ENCODE measurements at places on chromosomes 13 and 19.
A peak's percentile ranks its signal among the peaks of the same experiment; 100 is the strongest.

- DNase-seq = no peak
Observed at GRCh38 chr19:7715671-7716070, 13.7 kb upstream of the FCER2 start.

- DNase-seq = no peak
Observed at GRCh38 chr19:14817052-14817451, 17.9 kb downstream of the OR7A5 start.

DNA sequence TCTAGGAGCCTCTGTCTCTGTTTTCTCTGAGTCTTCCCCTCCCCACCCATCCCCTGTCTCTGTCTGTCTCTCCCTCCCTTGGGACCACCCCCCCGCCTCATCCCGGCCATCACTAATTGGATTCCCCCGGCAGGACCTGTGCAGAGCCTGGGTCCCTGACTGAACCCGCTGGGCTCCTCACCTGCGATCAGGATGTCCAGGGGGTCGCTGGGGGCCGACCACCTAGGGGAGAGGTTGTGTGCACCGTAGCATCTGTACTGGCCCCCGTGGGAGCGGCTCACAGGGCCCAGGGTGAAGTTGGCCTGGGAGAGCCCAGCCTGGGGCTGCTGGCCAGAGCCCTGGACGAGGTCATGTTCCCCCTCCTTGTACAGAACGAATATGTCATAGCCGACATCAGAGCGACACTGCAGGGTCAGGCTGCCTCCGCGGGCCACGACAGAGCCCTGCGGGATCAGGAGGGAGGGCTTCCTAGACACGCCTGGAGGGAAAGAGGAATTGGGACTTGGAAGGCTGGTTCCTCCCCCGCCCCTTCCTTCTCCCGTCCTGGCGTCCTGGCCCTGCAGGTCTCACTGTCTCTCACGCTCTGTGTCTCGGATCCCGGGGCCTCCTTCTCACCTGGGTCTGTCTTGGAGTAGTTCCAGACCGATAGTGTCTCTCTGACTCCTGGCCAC lies 1.8 kb downstream of the LILRB5 start:
- peak; percentile 65 for DNase-seq

GRCh38 chr19:35345671-35346111 lies 2.0 kb upstream of the FFAR1 start:
- DNase-seq = no peak

GRCh38 chr19:34180709-34181108 lies 8.4 kb downstream of the LSM14A start:
- no peak for DNase-seq

- peak; percentile 55 for DNase-seq
Observed at GRCh38 chr13:95604556-95604915, 40.0 kb downstream of the DZIP1 start.

DNA sequence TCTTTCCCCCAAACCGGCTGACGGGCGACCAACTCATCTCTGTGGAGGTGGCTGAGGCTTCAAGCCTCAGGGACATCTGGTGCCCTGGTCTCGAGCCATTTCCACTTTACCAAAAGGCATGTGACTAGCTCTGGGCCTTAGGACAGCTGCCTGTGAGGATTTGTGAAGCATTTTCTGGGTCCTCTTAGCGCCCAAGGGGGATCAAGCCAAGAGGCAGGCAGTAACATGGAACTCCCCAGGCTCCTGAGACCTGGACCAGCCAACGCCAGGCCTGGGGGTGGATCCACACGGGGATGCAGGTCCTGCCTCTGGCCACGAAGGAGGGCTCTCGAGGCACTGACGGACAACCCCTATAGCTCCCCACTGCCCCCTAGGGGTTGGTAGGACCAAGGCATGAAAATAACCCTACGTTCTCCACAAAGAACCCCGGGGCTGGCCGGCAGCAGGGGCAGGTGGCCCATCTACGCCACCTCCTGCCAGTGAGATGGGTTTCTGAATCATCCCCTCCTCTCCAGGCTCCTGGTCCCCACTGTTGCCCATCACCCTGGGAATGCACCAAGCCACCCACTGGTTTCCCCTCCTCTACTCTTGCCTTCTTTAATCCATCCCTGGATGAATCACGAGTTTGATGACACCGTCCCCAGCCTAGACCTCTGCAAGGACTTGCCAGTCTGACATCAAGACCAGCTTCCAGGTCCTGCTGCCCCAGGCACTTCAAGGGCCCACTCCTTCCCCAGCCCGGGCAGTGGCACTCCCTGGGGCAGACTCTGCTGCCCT lies 7.0 kb upstream of the MYDGF start:
- DNase-seq = peak; percentile 90

DNA sequence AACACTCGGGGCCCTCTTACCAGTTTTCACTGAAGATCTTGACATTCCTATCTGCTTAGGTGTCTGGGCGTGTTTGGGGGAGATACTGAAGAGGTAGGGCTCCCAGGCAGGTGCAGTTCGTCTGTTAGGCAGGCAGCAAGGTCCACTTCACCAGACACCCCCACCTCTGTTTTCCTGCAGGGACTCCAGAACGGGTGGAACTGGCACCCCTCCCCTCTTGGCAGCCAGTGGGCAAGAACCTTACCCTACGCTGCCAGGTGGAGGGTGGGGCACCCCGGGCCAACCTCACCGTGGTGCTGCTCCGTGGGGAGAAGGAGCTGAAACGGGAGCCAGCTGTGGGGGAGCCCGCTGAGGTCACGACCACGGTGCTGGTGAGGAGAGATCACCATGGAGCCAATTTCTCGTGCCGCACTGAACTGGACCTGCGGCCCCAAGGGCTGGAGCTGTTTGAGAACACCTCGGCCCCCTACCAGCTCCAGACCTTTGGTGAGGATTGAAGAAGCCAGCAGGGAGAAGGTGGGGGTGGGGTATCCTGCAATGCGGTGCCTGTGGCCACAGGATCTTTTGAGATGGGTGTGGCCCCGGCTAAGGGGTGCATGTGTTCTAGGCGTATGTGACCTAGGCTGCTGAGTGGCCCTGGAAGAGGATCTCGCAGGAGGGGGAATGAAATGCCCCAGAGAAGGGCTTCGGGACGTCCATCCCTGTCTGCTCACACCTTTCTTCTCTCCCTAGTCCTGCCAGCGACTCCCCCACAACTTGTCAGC lies 3.3 kb upstream of the ICAM4 start:
- DNase-seq = peak; percentile 54

- DNase-seq = no peak
Observed at GRCh38 chr19:21677696-21678418, 89.5 kb downstream of the ZNF100 start.

- DNase-seq = no peak
Observed at GRCh38 chr13:53198736-53199135, 170.1 kb downstream of the OLFM4 start.

DNA sequence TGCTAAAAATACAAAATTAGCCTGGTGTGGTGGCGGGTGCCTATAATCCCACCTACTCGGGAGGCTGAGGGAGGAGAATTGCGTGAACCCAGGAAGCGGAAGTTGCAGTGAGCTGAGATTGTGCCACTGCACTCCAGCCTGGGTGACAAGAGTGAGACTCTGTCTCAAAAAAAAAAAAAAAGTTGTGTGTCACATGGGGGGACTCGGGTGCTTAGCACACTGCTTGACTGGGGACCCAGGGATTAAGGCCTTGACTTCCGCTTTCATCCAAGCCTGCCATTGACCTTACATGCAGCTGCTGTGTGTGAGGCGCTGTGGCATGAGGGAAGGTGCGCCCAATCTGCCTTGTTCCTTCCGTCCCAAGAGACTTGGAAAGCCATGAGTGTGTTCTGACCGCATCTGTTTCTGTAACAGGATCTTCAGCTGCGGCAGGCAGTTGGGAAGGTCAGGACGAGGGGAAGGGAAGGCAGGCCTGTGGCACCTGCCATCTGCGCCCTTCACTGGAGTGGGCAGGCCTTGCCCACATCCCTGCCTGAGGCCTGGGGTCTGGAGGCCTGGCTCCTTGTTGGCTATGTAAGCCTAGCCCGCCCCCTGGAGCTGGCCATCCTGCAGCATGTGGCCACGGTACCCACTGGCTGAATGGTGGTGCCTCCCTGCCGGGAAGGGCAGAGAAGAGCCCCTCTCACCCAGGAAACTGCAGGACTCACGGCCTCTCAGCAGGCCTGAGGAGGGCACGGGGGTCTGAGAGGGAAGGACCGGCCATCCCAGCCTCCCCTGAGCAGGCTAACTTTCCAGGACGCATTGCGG lies 23.0 kb downstream of the PPP1R37 start:
- DNase-seq = no peak

DNA sequence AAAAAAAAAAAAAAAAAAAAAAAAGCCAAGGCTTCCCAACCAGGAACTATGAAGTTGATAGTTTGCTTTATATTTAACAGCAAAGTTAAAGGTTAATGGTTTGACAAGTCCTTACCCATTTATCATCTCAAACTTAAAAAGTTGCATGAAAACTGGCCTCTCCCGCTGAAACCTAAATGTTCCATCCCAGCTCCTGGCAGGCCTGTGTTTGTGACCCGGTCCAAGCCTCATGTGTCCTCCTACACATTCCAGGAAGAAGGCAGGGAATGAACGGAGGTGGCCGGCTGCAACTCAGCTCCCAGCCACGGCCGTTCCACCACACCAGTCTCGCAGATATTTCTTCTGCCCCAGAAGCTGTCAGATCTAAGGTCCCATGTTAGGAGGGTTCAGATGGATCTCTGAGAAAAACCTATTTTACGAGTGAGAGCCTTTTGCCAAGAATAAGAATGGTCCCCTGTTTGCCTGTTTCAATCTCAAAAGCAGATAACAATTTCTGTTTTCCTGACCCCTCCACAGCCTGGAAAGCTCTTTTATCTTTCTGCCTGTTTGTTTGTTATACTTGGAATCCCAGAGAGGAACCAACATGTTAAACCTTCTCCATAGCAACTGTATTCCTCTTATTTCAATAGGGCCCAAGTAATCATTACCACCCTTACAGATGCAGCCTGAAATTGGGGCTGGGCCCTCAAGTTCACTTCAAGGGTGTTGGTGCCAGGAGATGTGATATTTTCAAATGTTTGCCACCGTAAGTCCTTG lies 56.5 kb downstream of the KCTD12 start:
- no peak for DNase-seq

- no peak for DNase-seq
Observed at GRCh38 chr13:27259831-27260230, 8.5 kb downstream of the RPL21 start.

DNA sequence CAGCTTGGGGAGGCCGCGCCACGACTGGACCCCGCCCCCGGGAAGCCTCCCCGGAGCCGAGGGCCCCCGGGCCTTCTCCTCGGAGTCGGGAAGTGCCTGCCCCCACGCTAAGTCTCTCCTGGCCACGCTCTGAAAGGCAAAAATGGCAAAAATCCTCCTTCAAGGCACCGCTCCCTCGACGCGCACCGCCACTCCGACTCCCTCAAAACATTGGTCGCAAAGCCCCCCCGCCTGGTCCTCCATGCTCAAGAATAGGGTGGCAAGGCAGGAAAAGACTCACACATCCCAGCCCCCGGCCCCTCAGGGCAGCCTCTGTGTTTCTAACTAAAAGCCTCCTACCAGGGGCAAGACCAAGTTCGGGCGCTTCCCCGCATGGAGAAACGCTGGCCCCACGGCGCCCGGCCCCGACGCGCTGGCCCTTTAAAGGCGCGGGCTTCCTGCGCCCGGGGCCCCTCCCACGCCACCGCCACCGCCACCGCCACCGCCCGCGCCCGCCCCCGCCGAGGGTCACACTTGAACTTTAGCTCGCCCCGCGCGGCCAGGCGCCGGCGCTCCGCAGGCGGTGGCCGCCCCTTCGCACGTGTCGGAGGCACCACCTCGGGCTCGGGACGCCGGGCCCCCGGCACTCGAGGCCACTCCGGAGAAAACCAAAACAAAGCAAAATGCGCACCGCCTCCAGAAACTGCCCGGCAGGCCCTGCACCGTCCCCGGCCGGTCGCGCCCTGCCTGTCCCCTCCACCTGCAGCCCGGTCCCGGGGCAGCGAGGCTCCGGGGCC lies 1.9 kb downstream of the FOXO1 start:
- peak; percentile 93 for DNase-seq

- peak; percentile 86 for DNase-seq
Observed at GRCh38 chr19:16897856-16898161, 9.0 kb downstream of the F2RL3 start.

DNA sequence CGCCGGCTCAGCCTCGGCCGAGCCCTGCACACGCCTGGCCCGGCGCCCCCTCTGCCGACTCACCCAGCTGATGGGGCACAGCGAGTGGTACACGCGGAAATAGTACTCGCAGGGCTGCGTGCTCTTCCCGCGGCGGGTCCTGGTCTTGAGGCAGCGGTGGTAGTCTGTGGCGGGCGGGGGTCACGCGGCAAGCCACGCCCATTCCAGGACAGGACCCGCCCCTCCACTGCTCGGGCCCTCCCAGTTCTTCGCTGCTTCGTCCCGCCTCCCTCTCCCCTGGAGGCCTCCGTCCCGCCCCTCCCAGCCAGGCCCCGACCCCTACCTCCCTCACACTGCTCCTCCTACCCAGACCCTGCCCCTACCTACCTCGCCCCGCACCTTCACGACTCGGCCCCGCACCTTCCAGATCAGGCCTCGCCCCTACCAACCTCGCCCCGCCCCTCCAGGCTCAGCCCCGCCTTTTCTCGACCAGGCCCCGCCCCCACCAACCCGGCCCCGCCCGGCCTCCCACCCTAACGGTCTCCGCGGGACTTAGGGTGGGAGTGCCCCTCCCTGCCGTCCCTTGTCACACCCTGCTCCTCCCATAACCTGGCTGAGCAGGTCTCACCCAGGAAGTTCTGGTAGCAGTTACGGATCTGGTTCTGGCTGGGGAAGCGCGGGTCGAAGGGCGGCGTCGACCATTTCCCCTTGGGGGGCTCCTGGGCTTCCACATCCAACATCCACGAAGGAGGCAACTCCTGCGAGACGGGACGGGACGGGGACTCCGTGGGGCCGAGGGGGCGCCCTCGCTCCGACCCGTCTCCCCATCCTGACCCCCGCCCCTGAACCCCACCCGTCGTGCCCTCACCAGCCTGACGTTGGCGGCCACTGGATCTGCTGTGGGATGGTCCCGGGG lies 469 bp downstream of the COX6B2 start:
- peak; percentile 98 for DNase-seq

DNA sequence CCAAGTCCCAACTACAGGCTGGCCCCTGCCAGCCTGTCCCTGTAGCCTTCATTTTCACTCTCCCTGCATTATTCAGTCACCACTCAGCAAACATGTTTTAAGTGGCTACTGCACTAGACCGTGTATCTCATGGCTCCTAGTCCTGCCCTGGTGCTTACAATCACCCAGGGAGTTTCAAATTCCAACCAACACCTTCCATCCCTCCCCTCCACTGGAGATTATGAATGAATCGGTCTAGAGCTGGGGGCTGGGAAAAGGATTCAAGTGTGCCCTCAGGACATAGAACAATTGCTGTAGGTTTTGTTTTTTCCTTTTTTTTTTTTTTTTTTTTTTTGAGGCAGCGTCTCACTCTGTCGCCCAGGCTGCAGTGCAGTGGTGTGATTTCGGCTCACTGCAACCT lies 15.0 kb upstream of the TNFAIP8L1 start:
- peak; percentile 50 for DNase-seq

- DNase-seq = no peak
Observed at GRCh38 chr13:44739120-44739519, 163.0 kb upstream of the TSC22D1 start.

DNA sequence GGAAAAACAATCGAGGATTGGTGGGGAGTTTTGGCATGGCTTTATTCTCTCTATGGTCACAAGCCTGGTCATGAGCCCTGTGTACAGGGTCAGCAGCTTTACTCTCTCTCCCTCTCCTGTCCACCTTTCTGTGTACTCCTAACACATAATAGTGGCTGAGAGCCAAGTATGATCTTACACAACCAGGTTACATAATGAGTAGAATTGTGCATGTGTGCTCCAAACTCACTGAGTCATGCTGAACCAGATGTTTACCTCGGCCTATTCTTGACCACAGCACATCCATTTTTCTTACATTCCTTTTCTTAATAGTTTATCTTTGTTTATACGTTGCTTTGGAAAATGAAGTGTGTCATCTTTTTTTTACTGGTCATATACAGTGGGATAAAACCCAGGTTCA lies 53.1 kb downstream of the ZNF254 start:
- no peak for DNase-seq
